ENCODE measurements at places on chromosomes 16 and 17. TPM values are rescaled to one million over a fixed set of nuclear protein-coding genes. Genes with fewer than 3 reads are reported as not detected.

- no peak for DNase-seq
- peaks cover 16% of the 10 kb centered on the region for H3K4me1 ChIP-seq
- H3K4me3 ChIP-seq, result no peak overlapping the region
- peaks cover 12% of the 10 kb centered on the region for H3K27me3 ChIP-seq
Observed at GRCh38 chr17:57451191-57451590, 194.9 kb downstream of the MSI2 start.

- no peak for DNase-seq
- H3K4me3 ChIP-seq, result no peak overlapping the region
- no peak overlapping the region for H3K27ac ChIP-seq
Observed at GRCh38 chr17:35903451-35903850, 23.3 kb upstream of the CCL5 start.

- H3K36me3 ChIP-seq, result no peaks in the 10 kb centered on the region
- no peak overlapping the region for H3K4me3 ChIP-seq
- H3K4me1 ChIP-seq, result no peaks in the 10 kb centered on the region
- peaks cover under 1% of the 10 kb centered on the region for H3K27me3 ChIP-seq
- no peak overlapping the region for H3K27ac ChIP-seq
Observed at GRCh38 chr16:70561623-70562022, 38.0 kb downstream of the SF3B3 start.

DNA sequence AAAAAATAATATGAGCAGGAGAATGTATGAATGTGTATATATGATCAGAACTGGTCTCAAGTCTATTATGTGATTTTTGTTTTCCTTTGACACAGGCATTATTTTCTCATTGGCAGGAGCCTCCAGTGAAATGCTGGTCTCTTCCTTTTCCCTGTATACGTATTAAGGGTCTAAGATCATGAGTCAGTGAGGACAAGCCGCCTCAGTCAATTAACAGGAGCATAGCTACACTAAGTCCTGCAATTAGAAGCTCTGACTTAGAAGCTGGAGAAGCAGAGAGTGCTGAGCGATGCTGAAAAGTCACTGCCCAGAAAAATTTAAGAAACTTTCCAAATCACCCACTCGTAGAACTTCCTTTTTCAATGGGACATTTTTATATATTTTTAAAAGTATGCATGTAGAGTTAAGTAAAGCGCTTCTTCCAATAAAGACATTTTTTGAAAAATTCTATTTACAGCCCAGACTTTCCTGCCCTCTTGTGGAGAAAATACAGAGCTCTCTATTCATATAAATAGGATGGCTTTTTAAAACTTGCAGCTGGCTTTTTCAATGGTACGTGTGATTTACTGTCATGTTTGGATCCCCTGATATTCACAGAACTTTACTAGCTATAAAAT, 70.2 kb upstream of the PSMD7 start:
- no peaks in the 10 kb centered on the region for H3K36me3 ChIP-seq
- H3K4me3 ChIP-seq, result no peak overlapping the region
- no peaks in the 10 kb centered on the region for H3K4me1 ChIP-seq
- no peak overlapping the region for H3K27ac ChIP-seq
- H3K27me3 ChIP-seq, result no peaks in the 10 kb centered on the region

DNA sequence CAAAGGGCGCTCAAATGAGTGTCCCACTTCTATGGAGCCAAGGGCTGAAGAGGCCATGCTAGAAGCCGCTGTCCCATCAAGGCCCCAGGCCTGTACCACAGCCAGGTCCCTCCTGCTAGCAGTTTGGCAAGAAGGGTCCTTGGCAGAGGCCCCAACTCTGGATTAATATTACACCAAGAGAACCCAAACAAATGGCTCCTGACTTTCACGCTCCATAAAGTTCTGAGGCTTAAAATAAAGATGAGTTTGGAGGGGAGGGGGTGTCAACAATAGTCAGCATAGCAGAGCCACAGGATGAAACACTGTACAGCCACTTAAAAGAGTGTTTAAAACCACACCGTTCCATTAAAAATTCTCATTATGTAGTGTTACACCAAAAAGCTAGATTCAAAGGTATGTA, 30.5 kb downstream of the CUEDC1 start:
- H3K4me3 ChIP-seq, result peak overlapping the region; percentile 65
- no peaks in the 10 kb centered on the region for H3K36me3 ChIP-seq
- H3K4me1 ChIP-seq, result peaks cover 24% of the 10 kb centered on the region
- peaks cover 2% of the 10 kb centered on the region for H3K27me3 ChIP-seq

Gene OGFOD1
- total RNA-seq, result 45.6 TPM

DNA sequence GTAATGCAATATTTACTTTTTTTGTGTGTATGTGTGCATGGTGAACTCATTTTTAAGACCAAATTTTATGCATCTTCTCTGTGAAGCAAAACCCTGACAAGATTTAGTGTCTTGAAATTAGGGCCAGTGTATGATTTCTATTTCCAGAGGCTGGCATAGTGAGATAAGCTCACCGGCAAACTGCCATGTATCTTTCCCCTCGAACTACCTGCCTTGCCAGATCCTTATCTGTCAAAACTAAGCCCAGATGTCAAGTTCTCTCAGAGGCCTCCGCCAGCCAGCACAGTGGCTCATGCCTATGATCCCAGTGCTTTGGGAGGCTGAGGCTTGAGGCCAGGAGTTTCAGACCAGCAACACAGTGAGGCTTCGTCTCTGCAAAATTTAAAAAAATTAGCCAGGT, 10.0 kb downstream of the USP32 start:
- peaks cover 11% of the 10 kb centered on the region for H3K4me1 ChIP-seq
- H3K36me3 ChIP-seq, result no peaks in the 10 kb centered on the region
- no peak overlapping the region for H3K4me3 ChIP-seq

Gene RBL2
- 44.1 TPM for total RNA-seq

DNA sequence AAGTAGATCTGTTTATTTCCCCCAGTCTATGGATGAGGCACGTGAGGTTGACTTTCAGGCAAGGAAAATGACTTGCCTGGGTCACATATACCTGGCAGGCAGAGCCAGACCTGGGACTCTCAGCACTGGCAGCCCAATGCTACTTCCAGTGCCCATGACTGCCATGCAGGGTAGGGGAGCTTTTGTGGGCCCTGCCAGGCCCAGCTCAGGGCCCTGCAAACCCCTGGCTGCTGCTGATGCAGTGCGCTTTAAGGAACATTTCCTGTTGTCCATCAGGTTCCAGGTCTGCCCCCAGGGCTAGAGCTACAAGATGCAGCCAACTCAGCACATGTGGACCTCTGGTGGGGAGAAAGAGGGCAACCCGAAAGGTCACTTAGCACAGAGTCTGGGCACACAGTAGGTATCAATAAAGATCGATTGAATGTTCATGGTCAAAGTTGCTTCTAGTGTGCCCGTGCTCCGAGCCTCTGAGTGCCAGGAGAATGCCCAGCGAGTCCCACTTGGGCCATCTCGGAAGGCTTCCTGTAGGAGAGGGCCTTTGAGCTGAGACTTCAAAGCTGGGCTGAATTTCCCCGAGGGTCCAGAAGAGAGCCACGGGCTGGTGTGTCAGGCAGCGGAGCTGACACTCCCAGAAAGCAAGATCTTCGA, 513 bp upstream of the TBX21 start:
- H3K27me3 ChIP-seq, result peaks cover 34% of the 10 kb centered on the region
- H3K36me3 ChIP-seq, result no peaks in the 10 kb centered on the region
- no peaks in the 10 kb centered on the region for H3K4me1 ChIP-seq

- peaks cover 5% of the 10 kb centered on the region for H3K27me3 ChIP-seq
- no peaks in the 10 kb centered on the region for H3K36me3 ChIP-seq
- no peak overlapping the region for H3K4me3 ChIP-seq
- no peak overlapping the region for H3K27ac ChIP-seq
- no peak for DNase-seq
- H3K4me1 ChIP-seq, result peaks cover 2% of the 10 kb centered on the region
Observed at GRCh38 chr17:8143581-8144400, 8.4 kb downstream of the PER1 start.

Gene PIMREG
- total RNA-seq, result 28.4 TPM

Gene TOB1
- 78.7 TPM for total RNA-seq

GRCh38 chr16:66948134-66948836, 12.8 kb upstream of the CES3 start:
- no peak for DNase-seq
- no peak overlapping the region for H3K27ac ChIP-seq
- no peaks in the 10 kb centered on the region for H3K36me3 ChIP-seq
- peaks cover 4% of the 10 kb centered on the region for H3K27me3 ChIP-seq

GRCh38 chr16:4313563-4314531, 2.0 kb upstream of the GLIS2 start:
- H3K36me3 ChIP-seq, result no peaks in the 10 kb centered on the region
- peaks cover 14% of the 10 kb centered on the region for H3K27me3 ChIP-seq
- H3K27ac ChIP-seq, result peak overlapping the region; percentile 92
- peaks cover 6% of the 10 kb centered on the region for H3K4me1 ChIP-seq
- H3K4me3 ChIP-seq, result peak overlapping the region; percentile 89
- peak; percentile 84 for DNase-seq

Gene KRTAP4-6
- total RNA-seq, result not detected

Gene PRSS36
- total RNA-seq, result 0.61 TPM

- peak overlapping the region; percentile 96 for H3K4me3 ChIP-seq
- peaks cover 12% of the 10 kb centered on the region for H3K4me1 ChIP-seq
- H3K36me3 ChIP-seq, result no peaks in the 10 kb centered on the region
- DNase-seq, result peak; percentile 63
Observed at GRCh38 chr16:22188595-22189442, 17.3 kb upstream of the EEF2K start.

- DNase-seq, result peak; percentile 54
- H3K27ac ChIP-seq, result peak overlapping the region; percentile 79
- H3K36me3 ChIP-seq, result no peaks in the 10 kb centered on the region
Observed at GRCh38 chr17:81387100-81388090, 7.9 kb upstream of the BAHCC1 start.

Gene KRTAP2-1
- total RNA-seq, result not detected

DNA sequence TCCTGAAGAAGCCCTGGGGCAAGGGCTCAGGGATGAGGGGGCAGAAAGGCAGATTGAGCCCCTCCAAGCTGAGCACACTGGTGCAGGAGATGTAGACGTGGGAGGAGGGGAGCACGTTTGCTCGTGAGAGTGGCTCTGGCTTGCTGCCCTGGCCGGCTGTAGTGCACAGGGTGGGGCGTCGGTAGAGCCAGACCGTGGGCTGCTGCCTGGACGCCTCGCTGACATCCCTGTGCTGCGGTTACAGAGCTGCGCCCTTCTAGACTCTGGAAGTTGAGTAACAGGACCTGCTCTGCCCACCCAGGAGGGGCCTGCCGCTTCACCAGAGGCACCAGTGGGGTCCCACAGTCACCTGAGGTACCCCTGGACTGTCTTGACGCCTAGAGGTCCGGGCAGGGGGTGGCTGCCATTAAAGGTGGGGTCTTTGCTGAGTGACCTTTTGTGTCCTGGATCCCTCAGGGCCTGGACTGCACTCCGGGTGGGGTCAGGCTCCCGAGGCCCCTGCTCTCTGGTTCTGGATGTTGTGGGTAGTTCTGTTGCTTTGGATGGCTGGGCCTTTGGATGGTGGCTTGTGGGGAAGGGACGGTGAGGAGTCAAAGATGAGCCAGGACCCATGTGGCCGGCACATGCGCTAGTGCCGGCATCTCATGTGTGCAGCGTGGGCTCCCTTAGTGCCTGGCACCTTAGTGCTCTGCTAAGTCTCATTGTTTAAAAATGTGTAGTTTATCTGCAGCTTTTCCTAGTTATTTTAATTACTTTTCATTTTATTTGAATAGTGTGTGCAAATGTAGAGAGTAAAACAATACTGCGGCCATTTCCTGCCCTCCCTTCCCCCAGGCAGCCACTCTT, 41.7 kb downstream of the PGS1 start:
- H3K27me3 ChIP-seq, result peaks cover 4% of the 10 kb centered on the region
- peaks cover 39% of the 10 kb centered on the region for H3K4me1 ChIP-seq
- peak overlapping the region; percentile 67 for H3K4me3 ChIP-seq
- peak overlapping the region; percentile 87 for H3K27ac ChIP-seq
- H3K36me3 ChIP-seq, result peaks cover 6% of the 10 kb centered on the region
- peak; percentile 64 for DNase-seq

DNA sequence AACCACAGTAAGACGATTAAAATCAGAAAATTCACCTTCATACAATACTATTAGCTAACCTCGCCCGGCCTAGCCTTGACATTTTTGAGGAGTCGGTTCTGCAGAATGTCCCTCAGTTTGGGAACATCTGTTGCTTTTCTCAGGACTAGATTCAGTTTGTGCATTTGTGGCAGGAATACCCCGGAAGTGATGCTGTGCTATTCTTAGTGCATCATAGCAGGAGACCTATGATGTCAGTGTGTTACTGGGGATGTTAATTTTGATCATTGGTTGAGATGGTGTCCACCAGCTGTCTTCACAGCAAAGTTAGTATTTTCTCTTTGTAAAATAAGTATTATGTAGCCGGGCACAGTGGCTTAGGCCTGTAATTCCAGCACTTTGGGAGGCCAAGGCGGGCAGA, 21.5 kb upstream of the HELZ start:
- H3K4me1 ChIP-seq, result no peaks in the 10 kb centered on the region

DNA sequence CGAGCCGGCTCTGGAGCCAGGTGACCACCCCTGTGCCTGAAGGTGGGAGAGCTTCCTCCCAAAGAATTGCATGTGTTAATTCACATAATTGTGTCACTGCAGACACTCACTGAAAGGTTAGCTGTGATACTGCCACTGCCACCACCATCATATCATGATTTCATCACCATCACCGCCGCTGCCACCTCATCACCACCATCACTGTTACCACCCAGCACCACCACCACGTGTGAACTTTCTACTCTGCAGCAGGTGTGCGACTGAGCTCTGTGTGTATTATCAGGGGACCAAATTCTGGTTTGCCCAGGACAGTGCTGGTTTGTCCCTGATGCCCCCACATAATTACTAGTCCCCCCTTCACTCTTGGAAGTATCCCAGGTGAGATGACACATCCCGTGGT, 15.2 kb downstream of the BCAR1 start:
- DNase-seq, result no peak
- peak overlapping the region; percentile 78 for H3K27ac ChIP-seq
- H3K4me3 ChIP-seq, result peak overlapping the region; percentile 28
- H3K4me1 ChIP-seq, result peaks cover 29% of the 10 kb centered on the region

- peaks cover 8% of the 10 kb centered on the region for H3K4me1 ChIP-seq
- H3K36me3 ChIP-seq, result no peaks in the 10 kb centered on the region
- no peak for DNase-seq
- H3K4me3 ChIP-seq, result no peak overlapping the region
- peaks cover 5% of the 10 kb centered on the region for H3K27me3 ChIP-seq
Observed at GRCh38 chr17:48439110-48439850, 9.3 kb upstream of the SKAP1 start.

DNA sequence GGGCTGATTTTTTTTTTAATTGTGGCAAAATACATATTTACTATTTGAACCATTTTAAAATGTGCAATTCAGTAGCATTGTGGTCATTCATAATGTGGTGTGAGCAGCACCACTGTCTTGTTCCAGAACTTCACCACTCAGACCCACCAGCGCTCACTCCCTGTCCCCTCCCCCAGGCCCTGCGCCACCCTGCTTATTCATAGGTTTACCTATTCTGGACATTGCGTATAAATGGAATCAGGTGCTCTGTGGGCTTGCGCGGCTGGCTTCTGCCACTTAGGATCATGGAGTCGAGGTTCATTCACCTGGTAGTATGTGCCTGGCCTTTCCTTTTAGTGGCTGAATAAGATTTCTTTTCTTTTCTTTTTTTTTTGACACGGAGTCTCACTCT, 59.4 kb downstream of the NT5M start:
- H3K36me3 ChIP-seq, result peaks cover 37% of the 10 kb centered on the region
- no peak overlapping the region for H3K27ac ChIP-seq
- H3K4me3 ChIP-seq, result no peak overlapping the region
- H3K27me3 ChIP-seq, result peaks cover 8% of the 10 kb centered on the region

Gene OR4D1
- total RNA-seq, result not detected

- H3K4me3 ChIP-seq, result no peak overlapping the region
- peaks cover 1% of the 10 kb centered on the region for H3K36me3 ChIP-seq
- DNase-seq, result no peak
- H3K27me3 ChIP-seq, result peaks cover 5% of the 10 kb centered on the region
Observed at GRCh38 chr16:49629851-49630250, 226.1 kb downstream of the ZNF423 start.
